Naive B cell (primary cell): ENCODE measurements at places on chromosomes 2 and 18. TPM values are rescaled to one million over a fixed set of nuclear protein-coding genes. Genes with fewer than 3 reads are reported as not detected.

NAT8 gene
- polyA plus RNA-seq: not detected

PRKAG3 gene
- polyA plus RNA-seq: not detected

MTCL1 gene
- polyA plus RNA-seq: 1.3 TPM

PER2 gene
- polyA plus RNA-seq: 3.5 TPM

KHK gene
- 5.5 TPM for polyA plus RNA-seq

TACR1 gene
- polyA plus RNA-seq: 0.04 TPM

GAL3ST2 gene
- polyA plus RNA-seq: not detected

DYNAP gene
- polyA plus RNA-seq: not detected

SLC8A1 gene
- polyA plus RNA-seq: not detected

FAM117B gene
- 20.6 TPM for polyA plus RNA-seq

GALNT14 gene
- not detected for polyA plus RNA-seq

CMPK2 gene
- 7.2 TPM for polyA plus RNA-seq

CRYBA2 gene
- not detected for polyA plus RNA-seq

IL1RN gene
- polyA plus RNA-seq: not detected

RAB6D gene
- polyA plus RNA-seq: not detected
